T-helper 17 cell (primary cell): ENCODE measurements at places on chromosomes 2 and 18.

GRCh38 chr2:99444222-99444621 is 45.6 kb downstream of the REV1 start:
- no peak for DNase-seq

GRCh38 chr2:8141780-8142179 is 540.1 kb upstream of the ID2 start:
- DNase-seq, result no peak

DNA sequence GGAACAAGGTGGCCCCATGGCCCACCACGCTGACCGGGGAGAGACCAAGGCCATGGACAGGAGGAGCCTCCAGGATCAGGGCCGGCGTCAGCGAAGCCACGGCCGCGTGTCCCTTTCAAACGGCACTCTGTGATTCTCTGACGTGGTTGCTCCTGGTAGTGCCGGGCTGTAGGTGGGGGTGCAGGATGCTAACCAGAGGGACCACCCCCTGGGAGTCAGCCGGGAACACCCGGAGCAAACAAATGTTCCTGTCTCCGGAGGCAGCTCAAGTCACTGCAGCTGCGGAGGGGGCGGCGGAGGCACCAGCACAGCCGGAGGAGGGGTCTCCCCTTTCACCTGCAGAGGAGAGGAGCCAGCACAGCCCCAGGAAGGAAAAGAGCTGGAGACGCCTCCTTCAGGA is 750.6 kb upstream of the SALL3 start:
- no peak for DNase-seq

DNA sequence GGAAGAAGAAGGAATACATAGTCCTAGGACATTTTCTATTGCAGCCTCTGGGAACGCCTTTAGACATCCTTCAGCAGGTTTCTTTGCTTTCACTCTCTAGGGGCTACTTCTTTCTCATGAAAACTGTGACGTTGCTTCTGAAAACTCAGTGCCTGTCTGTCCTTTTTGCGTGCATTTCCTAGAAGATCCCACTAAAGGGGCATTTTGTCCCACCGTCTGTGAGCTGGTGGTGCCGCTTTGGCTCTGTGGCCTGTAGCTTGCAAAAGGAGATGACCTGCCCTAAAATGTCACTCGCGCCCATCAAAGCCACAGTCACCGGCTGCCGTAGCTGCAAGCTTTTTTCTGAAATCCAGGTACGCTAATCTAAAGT is 579 bp downstream of the STAT4 start:
- peak; percentile 10 for DNase-seq

DNA sequence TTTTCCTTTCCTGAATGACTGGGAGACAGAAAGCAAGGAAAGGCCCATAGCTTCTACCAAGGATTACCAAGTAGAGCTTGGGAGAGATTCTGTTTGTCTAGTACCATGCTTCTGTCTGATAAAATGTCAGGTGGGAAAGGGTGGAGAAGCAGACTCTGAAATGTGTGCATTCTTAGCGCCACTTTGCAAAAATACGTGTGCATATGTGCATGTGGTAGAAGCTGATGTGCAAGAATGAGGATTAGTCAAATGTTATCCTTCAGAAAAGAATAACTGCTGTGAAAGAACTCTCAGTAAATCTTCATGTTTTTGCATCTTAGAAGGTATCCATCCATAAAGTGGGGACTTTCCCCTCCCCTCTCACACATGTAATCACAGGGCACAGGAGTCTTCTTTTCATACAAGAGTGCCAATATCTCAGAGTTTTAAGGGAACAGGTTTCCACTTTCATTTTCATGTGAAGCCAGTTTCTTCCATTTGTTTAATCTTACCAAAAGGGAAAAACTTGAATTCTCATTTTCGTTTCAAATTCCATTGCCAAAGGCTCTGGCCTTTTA is 15.4 kb upstream of the DGKD start:
- no peak for DNase-seq

- no peak for DNase-seq
These were observed 8.1 kb downstream of the SIX2 start for GRCh38 chr2:45000921-45001868.

- no peak for DNase-seq
These were observed 957.8 kb downstream of the SLC4A3 start for GRCh38 chr2:220585241-220585640.

DNA sequence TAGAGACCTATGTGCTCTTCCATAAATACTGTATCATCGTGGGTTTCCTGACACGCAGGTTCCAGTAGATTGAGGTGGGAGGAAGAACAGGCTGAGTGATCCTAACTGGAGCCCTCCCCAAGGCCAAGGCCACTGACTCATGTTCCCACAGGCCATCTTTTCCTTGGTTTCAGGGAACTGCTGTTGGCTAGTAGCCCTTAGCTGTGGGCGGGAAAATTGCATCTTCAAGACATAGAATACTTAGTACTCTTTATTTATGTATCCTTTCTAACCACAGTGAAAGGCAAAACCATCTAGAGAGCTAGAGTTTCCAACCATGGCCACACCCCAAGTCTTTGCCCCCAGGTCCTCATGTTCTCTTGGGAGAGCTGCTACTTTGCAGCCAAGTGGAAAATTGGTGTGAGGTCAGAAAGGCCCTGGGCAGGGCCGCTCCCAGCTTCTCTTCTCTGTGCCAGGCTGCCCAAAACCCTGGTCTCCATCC is 55.9 kb downstream of the COPS8 start:
- DNase-seq, result no peak

GRCh38 chr2:15667809-15668556 is 76.3 kb downstream of the DDX1 start:
- DNase-seq, result no peak

GRCh38 chr2:140013545-140014203 is 1233.5 kb upstream of the NXPH2 start:
- no peak for DNase-seq

DNA sequence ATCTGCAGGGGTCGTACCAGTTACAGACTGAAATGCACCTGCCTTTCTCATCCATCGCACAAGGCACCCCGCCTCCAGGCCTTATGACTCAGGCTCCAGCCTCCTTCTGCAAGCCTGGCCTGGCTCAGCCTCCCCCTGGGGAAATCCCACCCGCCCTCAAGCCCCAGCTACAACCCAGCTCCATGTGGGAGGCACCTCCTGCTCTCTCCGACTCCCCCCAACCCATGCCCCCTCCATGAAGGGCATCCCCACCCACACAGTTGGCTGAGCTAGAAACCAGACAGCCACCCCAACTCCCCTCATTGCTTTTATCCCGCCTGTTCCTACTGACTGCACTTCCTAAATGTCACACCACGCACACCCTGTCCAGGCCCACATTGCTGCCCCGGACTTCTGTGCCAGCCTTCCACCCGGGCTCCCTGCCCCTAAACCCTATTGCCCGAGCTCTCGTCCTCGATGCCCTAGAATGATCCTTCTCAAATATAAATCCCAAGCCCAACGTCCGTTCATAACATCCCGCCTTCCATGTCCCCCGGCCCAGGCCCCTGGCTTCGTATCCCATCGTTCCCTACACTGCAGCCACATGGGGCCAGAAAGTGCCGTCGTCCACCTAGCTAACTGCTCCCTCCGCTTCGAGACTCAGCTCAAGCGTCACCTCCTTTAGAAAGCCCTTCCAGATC is 9.9 kb downstream of the DNMT3A start:
- DNase-seq, result no peak
